ENCODE measurements at places on chromosomes 12 and 14. TPM values are rescaled to one million over a fixed set of nuclear protein-coding genes. Genes with fewer than 3 reads are reported as not detected.

LRFN5 gene
- 1.3 TPM for total RNA-seq

DNA sequence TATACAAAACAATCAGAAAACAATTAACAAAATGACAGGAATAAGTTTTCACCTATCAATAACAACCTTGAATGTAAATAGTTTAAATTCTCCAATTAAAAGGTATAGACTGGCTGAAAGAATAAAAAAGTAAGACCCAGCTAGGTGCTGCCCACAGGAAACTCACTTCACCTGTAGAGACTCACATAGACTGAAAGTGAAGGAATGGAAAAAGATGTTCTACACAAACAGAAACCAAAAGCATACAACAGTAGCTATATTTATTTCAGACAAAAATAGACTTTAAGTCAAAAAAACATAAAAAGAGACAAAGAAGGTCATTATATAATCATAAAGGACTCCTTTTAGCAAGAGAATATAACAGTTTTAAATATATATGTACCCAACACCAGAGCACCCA, 152.4 kb upstream of the PWP1 start:
- peaks cover 14% of the 10 kb centered on the region for H3K27me3 ChIP-seq
- no peaks in the 10 kb centered on the region for H3K36me3 ChIP-seq
- H3K4me3 ChIP-seq = no peak overlapping the region
- no peak overlapping the region for H3K27ac ChIP-seq
- DNase-seq = no peak
- H3K4me1 ChIP-seq = no peaks in the 10 kb centered on the region

- H3K27me3 ChIP-seq = no peaks in the 10 kb centered on the region
- DNase-seq = no peak
- H3K4me3 ChIP-seq = peak overlapping the region; percentile 89
- peaks cover 64% of the 10 kb centered on the region for H3K4me1 ChIP-seq
These were observed 3.4 kb upstream of the IRF2BPL start for GRCh38 chr14:77031759-77032490.

- H3K36me3 ChIP-seq = no peaks in the 10 kb centered on the region
- no peak overlapping the region for H3K27ac ChIP-seq
- DNase-seq = no peak
These were observed 9.4 kb downstream of the MYBPC1 start for GRCh38 chr12:101604132-101604531.

GRCh38 chr12:53232646-53233461, 845 bp upstream of the RARG start:
- H3K27ac ChIP-seq = no peak overlapping the region
- peak overlapping the region; percentile 75 for H3K4me3 ChIP-seq
- no peaks in the 10 kb centered on the region for H3K36me3 ChIP-seq
- H3K27me3 ChIP-seq = peaks cover 58% of the 10 kb centered on the region
- DNase-seq = no peak

- peaks cover 42% of the 10 kb centered on the region for H3K4me1 ChIP-seq
- peaks cover 12% of the 10 kb centered on the region for H3K36me3 ChIP-seq
- DNase-seq = no peak
These were observed at the start of gene A2M for GRCh38 chr12:9115731-9116559. Gene A2M, minus strand, starts transcription at chr12:9115919. Its CDS starts 70 bp downstream, at chr12:9115849.

DNA sequence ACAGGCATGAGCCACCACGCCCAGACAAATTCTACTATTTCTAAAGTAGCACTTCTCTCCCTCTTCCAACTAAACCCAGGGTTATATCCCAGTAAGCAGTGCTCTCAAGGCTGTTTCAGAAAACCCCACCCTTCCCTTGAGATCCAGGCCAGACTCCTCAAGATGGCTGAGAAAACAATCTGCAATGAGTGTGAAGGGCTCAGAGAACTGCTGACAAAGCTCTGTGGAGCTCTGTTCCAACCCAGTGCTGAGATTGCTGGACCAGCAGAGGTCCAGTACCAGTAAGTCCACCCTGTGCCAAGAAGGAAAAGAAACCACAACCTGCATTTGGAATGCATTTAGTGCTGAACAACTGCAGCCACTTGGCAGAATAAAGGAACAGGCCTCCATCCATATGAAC, 3.7 kb upstream of the IFFO1 start:
- H3K4me3 ChIP-seq = no peak overlapping the region
- no peaks in the 10 kb centered on the region for H3K27me3 ChIP-seq
- peaks cover 29% of the 10 kb centered on the region for H3K36me3 ChIP-seq
- H3K4me1 ChIP-seq = peaks cover 16% of the 10 kb centered on the region

DNA sequence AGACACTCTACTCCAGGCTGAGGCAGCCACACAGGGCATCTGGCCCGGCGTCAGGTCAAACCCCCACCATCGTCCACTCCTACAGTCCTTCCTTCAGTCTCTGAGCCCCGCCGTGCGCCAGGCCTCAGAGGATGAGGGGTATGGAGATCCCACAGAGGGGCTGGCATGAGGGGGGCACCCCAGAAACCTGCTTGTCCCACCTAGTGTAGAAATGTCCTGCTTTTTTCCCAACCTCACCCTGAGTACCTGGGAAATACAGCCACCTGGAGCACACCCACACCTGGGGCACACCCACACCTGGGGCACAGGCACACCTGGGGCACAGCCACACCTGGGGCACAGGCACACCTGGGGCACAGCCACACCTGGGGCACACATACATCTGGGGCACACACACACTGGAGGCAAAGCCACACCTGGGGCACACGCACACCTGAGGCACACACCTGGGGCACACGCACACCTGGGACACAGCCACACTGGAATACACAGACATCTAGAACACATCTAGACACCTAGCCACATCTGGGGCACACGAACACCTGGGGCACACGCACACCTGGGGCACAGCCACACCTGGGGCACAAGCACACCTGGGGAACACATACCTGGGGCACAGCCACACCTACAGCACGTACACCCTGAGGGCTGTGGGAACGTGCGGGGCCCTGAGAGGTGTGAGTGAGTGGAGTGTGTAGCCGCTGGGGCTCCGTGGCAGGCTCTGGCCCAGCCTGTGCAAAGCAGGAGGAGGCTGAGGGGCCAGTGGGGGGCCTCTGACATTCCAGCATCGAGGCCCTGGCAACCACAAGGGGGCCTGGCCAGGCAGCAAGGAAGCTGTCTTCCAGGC, 18.4 kb downstream of the AKT1 start:
- H3K36me3 ChIP-seq = peaks cover under 1% of the 10 kb centered on the region
- peak overlapping the region; percentile 35 for H3K27ac ChIP-seq
- H3K27me3 ChIP-seq = no peaks in the 10 kb centered on the region
- H3K4me1 ChIP-seq = peaks cover 8% of the 10 kb centered on the region
- DNase-seq = peak; percentile 60

IFT81 gene
- total RNA-seq = 43.5 TPM

DNA sequence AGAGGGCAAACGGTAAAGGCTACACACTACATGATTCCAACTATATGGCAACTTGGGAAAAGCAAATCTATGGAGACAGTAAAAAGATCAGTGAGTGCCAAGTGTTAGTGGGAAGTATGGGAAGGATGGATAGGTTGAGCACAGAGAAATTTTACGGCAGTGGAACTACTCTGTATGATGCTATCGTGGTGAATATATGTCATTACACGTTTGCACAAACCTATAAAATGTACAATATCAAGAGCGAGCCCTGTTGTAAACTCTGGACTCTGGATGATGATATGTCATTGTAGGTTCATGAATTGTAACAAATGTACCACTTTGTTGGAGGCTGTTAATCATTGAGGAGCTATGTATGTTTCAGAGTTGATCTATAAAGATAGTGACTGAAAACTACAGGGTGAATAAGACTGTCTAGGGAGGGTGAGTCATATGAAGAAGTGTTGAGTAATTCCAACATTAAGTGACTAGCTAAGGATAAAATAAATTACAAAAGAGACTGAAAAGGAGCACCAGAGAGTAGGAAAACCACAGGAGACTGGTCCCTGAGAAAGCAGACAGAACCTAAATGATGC, 349.2 kb upstream of the LMO3 start:
- no peaks in the 10 kb centered on the region for H3K36me3 ChIP-seq
- no peak overlapping the region for H3K27ac ChIP-seq
- no peak overlapping the region for H3K4me3 ChIP-seq
- no peaks in the 10 kb centered on the region for H3K27me3 ChIP-seq

RNASE1 gene
- 9.7 TPM for total RNA-seq

DNA sequence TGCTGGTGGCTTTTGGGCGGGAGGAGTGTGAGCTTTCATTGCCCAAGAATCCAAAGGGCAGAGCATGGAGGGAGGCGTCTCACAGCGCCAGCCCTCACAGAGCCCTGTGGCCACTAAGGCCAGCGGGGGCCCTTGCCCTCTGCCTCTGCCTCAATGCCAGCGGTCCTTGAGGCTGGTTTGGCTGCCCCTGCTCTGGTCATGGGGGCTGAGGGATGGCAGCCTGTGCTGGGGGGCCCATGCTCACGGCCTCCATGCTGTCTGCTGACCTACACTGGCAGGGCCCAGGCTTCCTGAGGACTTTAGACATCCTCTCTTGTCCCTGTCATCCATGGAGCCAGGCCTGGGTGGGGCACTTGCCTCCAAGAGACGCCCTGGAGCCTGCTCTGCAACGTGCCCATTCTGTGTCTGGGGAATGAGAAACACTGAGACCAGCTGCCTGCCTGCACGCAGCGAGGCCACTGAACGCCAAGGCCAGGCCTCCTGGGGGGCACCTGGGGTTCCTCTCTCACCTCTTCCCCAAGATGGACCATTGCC, 143.4 kb downstream of the KIF26A start:
- no peak for DNase-seq
- no peak overlapping the region for H3K27ac ChIP-seq
- H3K27me3 ChIP-seq = peaks cover 8% of the 10 kb centered on the region

DNA sequence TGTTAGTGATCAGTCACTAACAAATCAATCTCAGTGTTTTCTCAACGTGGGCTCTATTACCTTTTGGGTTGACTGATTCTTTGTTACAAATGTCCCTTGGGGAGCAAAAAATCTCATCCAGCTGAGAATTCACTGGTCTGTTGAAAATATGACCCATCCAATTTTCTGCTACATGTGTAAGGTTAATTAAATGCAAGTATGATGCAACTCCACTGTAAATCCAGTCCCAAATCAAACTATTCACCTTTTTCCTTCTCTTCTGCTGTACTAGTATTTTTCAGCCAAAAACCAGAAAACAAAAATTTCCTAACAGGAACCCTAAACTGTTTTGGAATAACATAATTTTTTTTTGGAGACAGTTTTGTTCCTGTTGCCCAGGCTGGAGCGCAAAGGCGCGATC, 2.2 kb downstream of the ERH start:
- DNase-seq = no peak
- H3K27me3 ChIP-seq = no peaks in the 10 kb centered on the region
- no peak overlapping the region for H3K27ac ChIP-seq
- peaks cover 18% of the 10 kb centered on the region for H3K36me3 ChIP-seq
- peaks cover 67% of the 10 kb centered on the region for H3K4me1 ChIP-seq

DNA sequence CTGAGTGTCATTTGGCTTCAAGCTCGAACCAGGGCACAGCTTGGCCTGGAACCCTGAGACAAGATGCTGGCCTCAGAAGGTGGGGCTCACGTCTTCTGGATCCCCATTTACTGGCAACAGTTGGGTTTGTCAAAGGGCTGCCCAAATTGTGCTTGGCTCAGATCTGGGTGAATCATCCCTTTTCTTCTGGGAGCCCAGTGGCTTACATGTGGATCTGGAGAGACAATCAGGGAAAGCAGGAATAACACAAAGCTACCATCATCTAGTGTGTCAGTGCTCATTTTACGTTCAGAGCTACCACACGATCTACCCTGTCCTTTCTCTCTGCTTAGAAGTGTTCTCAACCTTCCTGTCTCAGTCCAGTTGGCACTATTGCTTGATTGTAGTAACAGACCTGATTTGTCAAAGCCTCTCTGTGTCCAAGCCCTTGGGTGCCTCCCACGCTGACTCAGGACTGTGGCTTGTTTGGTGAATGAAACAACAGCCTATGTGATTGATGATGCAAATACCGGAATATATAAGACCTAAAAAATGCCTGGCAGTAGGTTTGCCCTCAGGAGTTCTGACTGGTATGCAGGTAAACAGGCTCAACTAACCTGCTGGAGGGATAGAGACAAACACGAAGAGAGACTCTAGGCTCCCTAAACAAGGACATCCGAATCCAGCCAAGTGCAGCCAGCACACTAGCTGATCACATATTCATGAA, 974.3 kb downstream of the VRK1 start:
- H3K27me3 ChIP-seq = no peaks in the 10 kb centered on the region
- no peak for DNase-seq
- no peaks in the 10 kb centered on the region for H3K4me1 ChIP-seq
- no peaks in the 10 kb centered on the region for H3K36me3 ChIP-seq

- peaks cover 2% of the 10 kb centered on the region for H3K36me3 ChIP-seq
- H3K27me3 ChIP-seq = no peaks in the 10 kb centered on the region
- no peak within 1 kb of the TSS for H3K4me3 ChIP-seq
- peaks cover 28% of the 10 kb centered on the region for H3K4me1 ChIP-seq
These were observed at the start of gene IFI27 for GRCh38 chr14:94110552-94111181. Gene IFI27, plus strand, starts transcription at chr14:94110736.

GYS2 gene
- total RNA-seq = not detected

DNA sequence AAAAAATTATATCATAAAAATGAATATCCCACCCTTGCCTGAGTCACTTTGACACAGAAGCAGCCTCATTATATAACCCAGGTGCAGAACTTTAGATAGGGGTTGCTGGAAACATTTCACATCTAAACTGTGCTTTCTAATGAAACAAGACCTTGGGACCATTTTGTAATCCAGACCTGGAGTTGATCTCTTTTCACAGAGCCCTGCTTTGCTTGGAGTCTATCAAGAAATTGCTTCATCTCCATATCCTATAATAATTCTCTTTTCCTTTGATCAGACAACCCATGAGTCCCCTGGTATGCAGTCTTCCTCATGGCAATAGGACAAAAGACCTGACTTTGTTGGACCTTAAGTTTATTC, 76.3 kb downstream of the HSD17B6 start:
- H3K4me3 ChIP-seq = no peak overlapping the region
- H3K4me1 ChIP-seq = peaks cover 12% of the 10 kb centered on the region
- no peaks in the 10 kb centered on the region for H3K36me3 ChIP-seq
- DNase-seq = no peak
- peaks cover 11% of the 10 kb centered on the region for H3K27me3 ChIP-seq

DNA sequence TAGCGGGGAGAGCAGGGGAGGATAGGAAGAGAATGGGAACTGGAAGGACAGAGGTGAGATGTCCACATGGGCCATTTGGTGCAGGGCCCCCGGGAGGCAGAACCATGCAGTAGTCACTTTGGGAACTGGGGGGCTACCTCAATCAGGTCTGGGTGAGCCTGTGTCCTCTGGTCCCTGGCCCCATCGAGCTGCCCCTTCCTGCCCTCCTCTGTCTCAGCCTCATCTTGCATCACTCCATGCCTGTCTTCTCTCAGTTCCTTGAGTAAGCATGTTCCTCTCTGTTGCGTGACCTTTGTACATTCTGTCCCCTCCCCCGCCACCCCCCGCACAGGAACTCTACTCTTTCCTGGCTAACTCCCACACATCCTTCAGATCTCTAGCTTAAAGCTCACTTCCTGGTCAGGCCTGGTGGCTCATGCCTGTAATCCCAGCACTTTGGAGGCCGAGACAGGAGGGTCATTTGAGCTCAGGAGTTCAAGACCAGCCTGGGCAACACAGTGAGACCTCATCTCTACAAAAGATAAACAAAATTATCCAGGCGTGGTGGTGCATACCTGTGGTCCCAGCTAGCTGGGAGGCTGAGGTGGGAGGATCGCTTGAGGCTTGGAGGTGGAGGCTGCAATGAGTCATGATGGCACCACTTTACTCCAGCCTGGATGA, 23.2 kb downstream of the FOS start:
- no peaks in the 10 kb centered on the region for H3K27me3 ChIP-seq
- no peak overlapping the region for H3K27ac ChIP-seq
- no peak for DNase-seq
- no peaks in the 10 kb centered on the region for H3K36me3 ChIP-seq
- H3K4me1 ChIP-seq = peaks cover 5% of the 10 kb centered on the region

OSBPL8 gene
- 74.9 TPM for total RNA-seq

DGKA gene
- 17.1 TPM for total RNA-seq

BIN2 gene
- not detected for total RNA-seq

KRT83 gene
- not detected for total RNA-seq

Data from neural crest cell (in vitro differentiated cells).